ENCODE measurements at places on chromosomes 4 and X.
A peak's percentile ranks its signal among the peaks of the same experiment; 100 is the strongest.

- peak; percentile 16 for DNase-seq
Measured at GRCh38 chrX:115650916-115651315, 89.9 kb downstream of the PLS3 start.

DNA sequence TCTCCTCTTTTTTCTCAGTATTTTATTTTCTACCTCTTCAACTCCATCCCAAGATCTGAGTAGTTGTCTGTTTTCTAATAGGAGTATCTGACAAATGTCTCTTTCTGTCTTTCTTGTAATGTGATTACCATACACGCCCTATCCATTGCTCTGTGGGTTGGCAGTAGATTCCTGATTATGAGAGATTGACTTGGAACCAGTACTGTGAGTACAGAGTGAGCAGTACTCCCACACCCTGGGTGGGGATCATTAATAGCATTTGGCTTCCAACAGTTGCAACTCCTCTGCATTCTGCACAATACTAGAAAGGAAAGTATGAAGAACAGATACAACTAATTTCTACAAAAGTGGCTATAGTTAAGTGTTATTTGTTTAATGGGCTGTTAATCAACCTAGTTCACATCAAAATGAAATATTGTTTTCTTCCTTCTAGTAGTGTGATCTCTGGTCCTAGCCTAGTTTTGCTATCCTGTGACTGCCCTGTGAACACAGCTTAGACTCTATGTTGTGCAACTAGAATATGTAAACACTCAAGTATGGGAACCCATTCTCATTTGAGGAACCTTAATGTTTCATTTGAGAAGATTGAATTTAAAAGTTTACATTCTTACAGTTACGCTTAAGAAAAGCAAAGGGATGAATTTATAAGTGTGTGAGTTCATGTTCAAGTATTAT is 112.9 kb downstream of the PTPN13 start:
- no peak for DNase-seq

GRCh38 chrX:10367406-10367805 is 210.6 kb downstream of the CLCN4 start:
- DNase-seq: no peak

- DNase-seq: no peak
Measured at GRCh38 chrX:16585486-16586376, 64.2 kb upstream of the S100G start.

DNA sequence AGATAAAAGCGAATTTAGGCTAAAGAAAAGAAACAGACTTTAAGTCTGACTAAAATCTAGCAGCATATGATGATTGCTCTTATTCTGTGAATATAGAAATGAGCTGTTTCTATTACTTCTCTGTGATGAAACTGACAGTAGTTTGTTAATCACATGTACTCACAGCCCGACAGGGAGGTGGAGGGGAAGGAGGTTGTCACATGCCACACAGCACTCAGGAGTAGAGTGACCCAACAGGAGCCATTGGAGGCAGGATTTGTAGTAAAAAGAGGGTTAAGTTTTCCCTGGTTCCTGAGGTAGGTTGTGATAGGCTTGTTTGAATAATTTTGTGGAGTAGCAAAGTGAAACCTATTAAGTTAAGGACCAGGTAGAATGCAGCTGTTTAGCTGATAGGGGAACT is 495.9 kb downstream of the CENPC start:
- no peak for DNase-seq

DNA sequence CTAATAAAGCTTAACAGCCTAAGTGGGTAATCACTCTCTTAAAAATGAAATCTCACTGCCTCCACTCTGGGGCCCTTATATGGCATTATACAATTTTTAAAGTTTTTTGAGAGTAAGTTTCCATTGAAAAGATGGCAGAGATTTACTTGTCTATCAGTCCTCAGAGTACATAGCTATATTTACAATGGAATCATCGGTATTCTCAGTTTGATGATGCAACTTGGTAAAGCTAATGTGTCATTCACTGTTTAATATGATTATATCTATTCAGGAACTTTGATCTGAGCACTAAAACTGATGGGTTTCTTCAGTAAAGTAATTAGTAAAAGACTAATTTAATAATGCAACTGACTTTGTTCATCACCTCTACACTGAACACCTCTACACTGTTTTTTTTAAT is 51.6 kb downstream of the CT47B1 start:
- no peak for DNase-seq

DNA sequence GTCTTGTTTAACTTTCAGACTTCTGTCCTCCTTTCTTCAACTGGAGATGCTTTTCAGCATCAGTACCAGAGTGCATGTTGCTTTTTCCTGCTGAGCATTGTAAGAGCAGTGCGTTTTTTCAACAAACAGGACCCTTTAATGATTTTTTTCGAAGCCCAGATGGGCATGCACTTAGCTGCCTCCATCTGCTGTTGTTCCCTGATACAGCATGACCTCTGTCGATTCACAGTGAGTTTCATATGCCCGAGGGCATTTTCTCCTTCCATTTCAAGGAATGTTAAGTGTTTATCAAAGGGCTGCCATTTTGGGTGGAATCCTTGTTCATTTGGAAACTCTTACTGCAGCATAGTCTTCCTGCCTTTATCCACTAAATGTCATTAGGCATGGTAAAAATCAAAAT is 428.6 kb downstream of the DTHD1 start:
- DNase-seq: no peak

- peak; percentile 51 for DNase-seq
Measured at GRCh38 chrX:63657821-63658220, 127.2 kb downstream of the ARHGEF9 start.

DNA sequence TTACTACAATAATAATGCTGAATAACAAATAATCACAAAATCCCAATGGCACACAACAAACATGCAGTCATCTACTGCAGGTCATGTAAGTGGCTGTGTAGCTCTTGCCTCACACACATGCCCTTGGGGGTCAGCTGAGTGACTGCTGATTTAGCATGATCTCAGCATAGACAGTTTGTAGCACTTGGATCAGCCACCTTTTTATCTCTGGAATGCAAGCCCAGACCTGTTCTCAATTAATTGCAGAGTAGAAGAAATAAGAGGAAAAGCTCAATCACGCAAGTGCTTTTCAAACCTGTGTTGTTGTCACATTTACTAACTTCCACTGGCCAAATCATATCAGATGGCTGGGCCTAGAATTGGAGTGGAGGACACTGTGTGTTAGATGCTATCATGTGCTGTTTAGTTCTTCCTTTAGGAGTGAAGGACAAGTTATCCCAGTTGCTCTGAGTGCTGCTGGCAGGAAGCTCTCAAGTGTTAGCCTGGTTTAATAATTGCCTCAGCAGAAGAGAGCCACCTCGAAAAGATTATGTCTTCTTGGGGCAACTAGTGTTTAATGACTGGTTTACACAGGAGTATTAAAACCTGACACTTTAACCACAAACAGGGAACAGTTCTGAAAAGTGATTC is 128.3 kb upstream of the EPHA5 start:
- DNase-seq: no peak

- DNase-seq: peak; percentile 69
Measured at GRCh38 chrX:13658602-13659001, 5.7 kb downstream of the TCEANC start.

DNA sequence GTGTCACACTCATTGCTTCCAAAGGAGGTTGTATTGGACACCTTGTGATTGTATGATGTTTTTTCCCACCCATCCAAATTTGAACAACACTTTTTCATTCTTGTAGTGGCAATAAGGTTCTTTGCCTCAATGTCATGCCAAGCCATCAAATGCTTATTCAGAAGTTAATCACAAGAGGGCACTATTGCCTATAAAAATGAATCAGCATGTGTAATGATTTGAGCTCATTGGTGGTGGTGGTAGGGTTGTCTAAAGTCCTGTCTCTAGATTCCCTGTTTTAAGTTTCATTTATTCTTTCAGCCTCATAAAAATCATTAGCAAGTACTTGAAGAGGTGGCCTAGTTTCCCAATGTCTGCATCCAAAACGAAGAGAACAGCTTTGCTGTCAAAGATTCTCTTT is 37.0 kb downstream of the IRS4 start:
- DNase-seq: peak; percentile 19

GRCh38 chrX:68874076-68874475 is 45.3 kb downstream of the EFNB1 start:
- DNase-seq: no peak

DNA sequence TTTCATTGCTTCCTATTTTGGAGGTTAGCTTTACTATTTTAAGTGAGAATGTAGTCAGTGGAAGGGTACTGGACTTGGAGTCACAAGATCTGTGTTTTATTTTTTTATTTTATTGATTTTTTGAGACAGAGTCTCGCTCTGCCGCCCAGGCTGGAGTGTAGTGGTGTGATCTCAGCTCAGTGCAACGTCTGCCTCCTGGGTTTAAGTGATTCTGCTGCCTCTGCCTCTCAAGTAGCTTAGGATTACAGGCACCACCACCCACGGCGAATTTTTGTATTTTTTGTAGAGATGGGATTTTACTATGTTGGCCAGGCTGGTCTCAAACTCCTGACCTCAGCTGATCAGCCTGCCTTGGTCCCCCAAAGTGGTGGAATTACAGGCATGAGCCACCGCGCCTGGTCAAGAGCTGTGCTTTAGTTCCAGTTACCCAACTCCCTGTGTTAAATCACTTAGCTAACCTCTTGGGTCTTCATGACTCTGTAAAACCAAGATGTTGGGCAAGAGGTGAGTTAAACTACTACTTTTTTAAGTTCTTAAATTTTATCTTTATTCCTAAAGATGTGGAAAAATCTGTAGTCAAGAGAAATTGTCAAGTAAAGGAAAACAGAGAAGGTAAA is 11.2 kb downstream of the USP9X start:
- DNase-seq: peak; percentile 42

- no peak for DNase-seq
Measured at GRCh38 chr4:81207828-81208227, 7.2 kb downstream of the PRKG2 start.

DNA sequence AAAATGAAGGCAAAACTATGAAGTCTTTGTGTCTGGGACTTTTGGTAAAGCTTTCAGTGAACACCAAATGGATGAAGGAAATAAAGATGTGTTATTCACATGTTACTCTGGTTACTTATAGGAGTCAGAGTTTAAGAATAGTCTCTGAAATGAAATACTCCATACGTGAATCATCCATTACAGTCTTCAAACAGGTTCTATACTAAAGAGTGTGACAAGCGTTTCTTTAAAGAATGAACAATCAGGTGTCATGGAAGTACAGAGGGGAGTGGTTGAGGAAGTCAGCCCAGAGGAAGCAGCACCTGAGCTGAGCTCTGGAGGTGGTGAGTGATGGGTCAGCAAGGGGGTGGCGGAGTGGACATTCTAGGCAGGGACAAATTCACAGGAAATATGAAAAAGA is 41.8 kb upstream of the SORBS2 start:
- DNase-seq: no peak

DNA sequence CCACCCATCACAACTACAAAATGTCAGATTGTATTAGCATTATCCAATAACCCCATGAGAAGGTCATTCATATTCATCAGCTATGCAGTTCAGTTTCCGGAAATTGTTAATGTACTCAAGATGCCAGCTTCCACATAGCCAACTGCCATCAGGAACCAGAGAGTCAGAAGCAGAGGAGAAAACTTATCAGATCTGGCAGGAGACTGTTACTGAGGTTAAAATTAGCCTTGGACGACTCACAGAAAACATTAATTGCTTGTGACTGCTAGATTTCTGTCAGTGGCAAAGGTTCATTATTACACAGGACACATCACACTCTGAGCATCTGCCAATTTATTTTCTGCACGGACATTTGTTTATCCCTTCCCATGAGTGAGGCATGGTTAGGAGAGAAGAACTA is 352.8 kb downstream of the DHRSX start:
- DNase-seq: no peak

DNA sequence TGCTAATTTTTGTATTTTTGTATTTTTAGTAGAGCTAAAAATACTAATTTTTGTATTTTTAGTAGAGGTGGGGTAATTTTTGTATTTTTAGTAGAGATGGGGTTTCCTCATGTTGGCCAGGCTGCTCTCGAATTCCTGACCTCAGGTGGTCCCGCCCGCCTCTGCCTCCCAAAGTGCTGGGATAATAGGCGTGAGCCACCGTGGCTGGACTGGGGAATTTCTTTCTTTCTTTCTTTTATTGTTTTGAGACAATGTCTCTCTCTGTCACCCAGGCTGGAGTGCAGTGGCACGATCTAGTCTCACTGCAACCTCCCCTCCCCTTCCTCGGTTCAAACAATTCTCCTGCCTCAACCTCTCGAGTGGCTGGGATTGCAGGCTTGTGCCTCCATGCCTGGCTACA is 83.0 kb downstream of the FAM193A start:
- DNase-seq: no peak

DNA sequence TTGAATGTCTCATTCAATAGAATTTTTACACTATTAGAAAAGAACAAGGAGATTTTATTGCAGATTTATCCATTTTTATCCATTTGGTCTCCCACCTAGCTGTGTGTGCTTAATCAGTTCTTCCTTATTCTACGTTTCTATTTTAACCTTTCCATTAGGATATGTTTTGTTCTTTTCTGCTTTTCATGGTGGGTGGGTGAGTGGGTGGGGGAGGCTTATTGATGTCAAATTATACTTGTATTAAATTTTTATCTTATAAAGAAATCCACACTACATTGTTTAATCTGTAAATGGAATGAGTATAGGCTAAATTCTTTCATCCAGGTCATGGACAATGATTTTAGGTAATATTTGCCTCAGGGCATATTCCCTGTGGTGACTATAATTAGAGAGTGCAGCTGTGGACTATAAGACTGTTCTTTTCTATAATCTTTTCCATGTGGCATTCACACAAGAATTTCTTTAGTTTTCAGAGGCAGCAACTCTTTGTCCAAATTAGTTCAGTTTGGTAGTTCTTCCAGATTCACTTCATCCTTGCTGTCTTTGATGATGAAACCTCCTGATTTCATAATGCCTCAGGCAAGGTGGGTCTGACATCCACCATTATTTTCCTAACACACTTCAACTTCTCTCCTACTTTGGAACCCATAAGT is 2451.8 kb downstream of the PCDH7 start:
- no peak for DNase-seq

DNA sequence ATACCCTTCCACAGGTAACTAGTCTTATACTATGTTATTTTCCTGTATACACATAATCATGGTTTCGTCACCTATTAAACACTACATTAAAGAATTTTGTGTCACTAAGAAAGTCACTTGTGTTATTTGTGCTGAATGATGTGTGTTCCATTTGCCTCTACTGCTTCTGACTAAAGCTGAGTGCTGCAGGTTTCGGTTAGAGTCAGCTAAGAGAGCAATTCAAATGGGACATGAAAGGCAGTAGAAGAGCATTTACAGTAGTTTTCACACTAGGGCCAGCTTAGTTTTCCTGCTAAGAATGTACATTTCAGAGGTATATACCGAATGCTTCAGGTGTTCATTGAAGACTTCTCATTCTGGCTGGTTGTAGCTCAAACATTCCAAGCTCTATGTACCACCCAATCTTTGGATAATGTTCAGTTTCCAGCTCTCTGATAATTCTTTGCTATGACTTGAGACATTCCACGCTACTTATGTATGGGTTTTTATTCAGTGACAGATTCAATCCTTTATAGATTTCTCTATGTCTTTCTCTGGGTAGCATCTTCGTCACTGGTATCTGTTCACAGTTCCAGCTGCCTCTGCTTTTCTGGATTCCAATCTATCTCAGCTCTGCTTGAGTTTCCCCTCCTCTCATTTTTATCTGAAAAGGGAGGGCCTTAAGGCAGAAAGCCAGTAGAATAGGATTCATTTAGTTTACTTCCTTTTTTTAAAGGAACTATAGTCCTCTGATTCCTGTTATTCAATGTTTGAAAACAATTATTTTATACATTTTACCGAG is 164.4 kb downstream of the CXXC4 start:
- DNase-seq: no peak

Measured in suppressor macrophage treated with lipopolysaccharide for 4 hours (primary cell).